Fibroblast of mammary gland (primary cell): ENCODE measurements at places on chromosomes 5 and 9.

DNA sequence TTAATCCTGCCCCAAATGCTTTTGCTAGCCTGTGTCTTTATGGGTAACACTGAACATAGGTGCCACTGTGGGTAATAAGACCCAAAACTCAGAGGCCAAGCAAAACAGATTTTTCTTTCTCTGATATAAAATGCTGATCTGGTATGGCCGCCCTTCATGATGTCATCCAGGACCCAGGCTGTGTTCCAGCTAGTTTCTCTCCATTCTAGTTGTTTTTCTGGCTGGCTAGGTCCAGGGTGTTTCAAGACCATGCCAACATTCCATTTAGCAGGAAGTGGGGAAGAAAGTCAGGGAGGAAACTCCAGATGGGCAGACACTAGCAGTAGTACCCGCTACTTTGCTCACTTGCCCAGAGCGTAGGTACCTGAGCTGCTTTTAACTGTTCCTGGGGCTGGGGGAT is 183.9 kb upstream of the OTULINL start:
- DNase-seq = peak; percentile 86

DNA sequence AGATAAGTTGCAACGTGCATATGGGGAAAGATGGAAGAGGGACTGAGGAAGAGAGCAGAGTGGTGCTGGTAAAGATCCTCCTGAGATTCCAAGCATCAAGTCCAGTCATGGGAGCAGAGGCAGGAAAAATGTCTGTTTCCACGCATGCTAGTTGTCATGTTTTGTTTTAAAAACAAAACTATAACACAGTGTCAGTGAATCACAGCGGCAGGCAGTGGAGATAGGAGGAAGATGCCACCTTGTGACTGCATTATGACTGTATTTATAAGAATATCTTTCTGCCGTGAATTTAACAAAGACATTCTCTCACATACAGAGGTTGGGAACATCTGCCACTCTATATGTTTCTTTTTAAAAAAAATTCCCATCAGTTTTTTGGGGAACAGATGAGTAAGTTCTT is 3.7 kb upstream of the SVEP1 start:
- peak; percentile 72 for DNase-seq

DNA sequence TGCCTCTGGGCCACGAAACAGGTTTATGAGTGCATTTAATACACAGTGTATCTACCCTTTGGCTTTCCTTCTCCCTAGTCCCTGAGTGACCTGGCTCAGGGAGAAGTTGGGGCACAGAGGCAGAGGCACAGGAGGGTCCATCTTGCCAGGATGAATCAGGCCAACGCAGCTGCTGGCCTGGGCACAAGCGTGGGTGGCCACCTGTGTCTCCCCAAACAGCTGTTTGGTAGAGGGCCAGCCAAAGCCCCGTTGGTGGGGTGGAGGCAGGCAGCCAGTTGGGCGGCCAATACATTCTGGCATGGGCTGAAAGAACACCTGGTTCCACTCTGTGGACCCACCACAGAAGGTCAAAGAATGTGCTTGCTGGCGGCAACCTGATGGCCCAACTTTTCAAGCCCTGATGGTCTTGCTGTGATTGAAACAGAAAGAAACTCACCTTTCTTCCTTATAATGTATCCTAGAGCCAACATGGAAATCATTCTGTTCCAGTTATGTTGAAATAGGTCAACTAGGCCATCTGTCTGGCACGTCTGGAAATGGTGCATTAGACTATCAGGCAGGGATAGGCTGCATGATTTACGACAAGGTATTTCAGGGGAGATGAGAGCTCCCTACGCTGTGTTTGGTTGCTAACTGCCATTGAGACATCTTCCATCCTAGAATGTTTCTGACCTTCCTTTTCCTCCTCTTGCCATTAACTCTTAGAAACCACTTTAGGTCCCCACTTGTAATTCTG is 337.4 kb downstream of the ADAMTS6 start:
- no peak for DNase-seq

DNA sequence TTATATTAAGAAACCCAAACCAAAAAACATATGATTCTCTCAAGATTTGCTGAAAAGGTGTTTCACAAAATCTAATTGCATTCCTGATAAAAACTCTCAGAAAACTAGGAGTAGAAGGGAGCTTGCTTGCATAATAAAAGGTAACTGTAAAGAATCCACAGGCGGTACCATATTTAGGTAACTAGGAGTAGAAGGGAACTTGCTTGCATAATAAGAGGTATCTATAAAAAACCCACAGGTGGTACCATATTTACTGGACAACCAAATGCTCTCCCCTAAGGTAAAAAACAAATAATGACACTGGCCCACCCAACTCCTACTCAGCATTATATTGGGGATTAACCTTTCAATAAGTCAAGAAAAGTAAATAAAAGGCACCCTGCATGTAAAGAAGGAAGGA is 57.5 kb upstream of the FCN1 start:
- no peak for DNase-seq

GRCh38 chr5:179188636-179189035 is 128.5 kb downstream of the ZNF354C start:
- no peak for DNase-seq

DNA sequence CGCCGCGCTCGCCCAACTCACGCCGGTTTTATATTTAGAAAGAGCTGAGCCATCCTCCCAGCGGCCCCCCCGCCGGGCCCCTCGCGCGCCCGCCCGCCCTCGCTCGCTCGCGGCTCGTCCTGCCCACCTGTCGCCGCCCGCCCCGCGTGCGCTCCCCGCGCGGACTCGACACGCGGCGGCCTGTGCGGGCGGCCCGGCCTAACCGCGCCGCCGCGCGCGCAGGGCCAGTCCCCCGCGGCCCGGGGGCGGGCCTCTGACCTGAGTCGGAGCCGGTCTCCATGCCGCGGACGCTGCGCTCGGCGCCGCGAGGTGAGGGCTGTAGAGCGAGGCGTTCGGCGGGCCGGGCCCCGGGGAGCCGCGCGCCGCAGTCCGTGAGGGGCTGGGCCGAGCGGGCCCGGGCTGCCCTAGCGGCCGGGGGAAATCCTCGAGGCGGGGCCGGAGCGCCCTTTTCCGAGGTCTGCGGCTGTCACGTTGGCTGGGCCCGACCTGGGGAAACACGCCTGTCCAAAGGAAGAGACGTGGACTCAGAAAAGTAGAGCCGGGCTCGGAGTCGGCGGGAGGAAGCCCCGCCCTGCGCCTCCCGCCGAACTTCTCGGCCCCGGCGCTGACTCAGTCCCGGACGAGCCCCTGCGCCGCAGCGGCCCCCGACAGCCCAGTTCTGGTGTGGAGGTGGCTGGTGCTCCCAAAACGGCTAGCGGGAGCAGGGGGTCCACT is at the start of gene ECPAS:
TSS of gene ECPAS (minus strand) at position 526 of the 714 bp plus-strand sequence. CDS start 11,465 bp downstream, outside the sequence.
- peak; percentile 76 for DNase-seq

GRCh38 chr9:135499326-135500070 is 984 bp upstream of the MRPS2 start:
- peak; percentile 82 for DNase-seq

DNA sequence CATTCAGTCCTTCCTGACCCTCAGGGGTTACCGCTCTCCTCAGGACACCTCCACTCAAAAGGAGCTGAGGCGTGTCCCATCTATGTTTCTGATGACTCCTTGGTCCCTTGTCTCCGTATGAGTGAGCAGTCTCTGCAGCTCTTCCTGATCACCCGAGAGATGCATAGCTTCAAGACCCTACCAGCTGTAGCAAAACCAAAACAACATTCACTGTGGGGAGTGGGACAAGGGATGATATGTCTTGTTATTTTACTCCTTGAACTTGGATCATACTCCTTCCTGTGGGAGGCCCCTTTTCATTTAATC is 14.4 kb downstream of the GLDC start:
- DNase-seq = no peak

GRCh38 chr5:159890141-159890540 is 26.1 kb upstream of the ADRA1B start:
- no peak for DNase-seq

GRCh38 chr9:131419026-131419614 is 25.2 kb downstream of the PRRC2B start:
- DNase-seq = no peak

DNA sequence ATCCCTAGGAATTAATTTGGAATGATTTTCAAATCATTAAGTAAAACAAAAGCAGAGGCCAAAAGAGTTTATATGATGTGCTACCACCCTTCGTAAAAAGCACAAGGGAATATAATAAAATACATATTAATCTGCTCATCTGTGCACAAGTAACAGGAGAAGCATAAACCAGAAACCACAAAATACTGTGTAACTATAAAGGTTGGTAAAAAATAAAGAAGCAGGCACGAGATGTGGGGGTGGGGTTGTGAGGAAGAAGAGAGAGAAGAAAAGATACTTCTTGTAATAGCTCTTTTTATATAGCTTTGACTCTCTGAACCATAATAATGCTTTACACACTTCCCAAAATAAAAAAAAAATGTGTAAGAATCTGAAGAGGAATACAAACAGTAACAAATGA is 214.9 kb upstream of the EFNA5 start:
- DNase-seq = no peak

- DNase-seq = peak; percentile 80
These were observed 30.9 kb downstream of the S1PR3 start for GRCh38 chr9:89022001-89022759.

GRCh38 chr9:133269537-133270362 is 5.3 kb downstream of the ABO start:
- no peak for DNase-seq

DNA sequence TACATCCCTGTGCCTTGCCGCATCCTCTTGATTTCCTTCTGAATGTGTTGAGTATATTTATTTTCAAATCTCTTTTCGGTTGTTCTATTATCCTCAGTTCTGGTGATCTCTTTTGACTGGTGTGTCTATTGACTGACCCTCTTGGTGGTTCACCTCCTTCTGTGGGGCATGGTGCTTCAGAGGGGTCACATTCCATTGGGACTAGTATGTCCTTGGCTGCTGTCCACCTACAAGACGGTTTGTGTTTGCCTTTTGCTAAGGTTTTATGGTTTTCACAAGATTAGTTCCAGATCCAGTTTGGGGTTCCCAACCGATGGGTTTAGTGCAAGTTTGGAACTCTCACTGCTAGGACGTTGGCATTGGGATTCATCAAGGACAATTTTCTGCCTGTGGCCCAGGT is 66.6 kb downstream of the PHF2 start:
- DNase-seq = peak; percentile 81

GRCh38 chr5:142971303-142972013 is 201.3 kb downstream of the ARHGAP26 start:
- DNase-seq = no peak

DNA sequence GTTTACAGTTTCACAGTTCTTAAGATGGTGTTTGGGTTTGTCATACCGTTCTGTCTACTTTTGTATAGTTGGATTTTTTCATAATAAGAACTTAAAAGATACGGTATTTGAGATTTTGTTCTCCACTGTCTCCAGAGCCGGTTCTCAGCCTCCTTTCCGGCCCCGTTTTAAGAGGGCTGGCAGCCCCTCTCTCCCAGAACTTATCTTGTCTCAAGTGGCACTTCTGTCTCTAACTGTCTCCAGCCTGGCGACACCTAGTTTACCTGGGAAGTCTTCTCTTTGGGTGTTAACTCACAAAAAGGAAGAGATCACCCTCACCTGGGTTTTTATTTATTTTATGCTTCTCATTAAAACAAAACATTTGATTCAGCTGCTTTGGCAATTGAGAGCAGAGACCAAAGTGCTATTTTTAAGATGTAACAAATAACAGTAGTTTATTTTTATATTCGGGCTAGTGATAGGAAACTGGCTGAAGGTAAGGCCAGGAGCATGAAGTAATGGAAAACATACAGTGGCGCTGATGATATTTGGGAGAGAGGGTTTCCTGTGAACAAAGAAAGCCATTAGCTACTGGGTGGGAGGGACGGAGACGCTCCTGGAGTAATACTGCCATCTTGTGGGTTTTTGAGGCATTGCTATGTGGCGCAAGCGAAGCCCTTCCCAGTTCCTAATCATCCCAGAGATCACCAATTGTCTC is 48.3 kb downstream of the ACER2 start:
- DNase-seq = peak; percentile 76

DNA sequence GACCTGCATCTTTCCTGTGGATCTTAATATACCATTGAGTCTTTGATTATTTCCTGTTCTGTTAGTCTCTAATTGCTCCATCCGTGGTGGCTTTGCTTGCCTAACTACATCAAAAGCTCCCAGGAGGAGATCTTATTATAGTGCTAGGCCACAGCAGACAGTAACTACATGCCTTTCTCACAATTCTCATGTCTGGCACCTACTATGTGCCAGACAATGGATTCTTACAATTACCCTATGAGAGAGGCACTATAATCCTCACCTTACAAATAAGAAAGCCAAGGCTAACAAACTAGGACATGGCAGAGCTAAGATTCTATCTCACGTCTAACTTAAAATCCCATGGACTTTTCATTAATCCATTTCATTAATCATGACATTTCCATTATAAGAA is 70.3 kb upstream of the TARS1 start:
- no peak for DNase-seq

DNA sequence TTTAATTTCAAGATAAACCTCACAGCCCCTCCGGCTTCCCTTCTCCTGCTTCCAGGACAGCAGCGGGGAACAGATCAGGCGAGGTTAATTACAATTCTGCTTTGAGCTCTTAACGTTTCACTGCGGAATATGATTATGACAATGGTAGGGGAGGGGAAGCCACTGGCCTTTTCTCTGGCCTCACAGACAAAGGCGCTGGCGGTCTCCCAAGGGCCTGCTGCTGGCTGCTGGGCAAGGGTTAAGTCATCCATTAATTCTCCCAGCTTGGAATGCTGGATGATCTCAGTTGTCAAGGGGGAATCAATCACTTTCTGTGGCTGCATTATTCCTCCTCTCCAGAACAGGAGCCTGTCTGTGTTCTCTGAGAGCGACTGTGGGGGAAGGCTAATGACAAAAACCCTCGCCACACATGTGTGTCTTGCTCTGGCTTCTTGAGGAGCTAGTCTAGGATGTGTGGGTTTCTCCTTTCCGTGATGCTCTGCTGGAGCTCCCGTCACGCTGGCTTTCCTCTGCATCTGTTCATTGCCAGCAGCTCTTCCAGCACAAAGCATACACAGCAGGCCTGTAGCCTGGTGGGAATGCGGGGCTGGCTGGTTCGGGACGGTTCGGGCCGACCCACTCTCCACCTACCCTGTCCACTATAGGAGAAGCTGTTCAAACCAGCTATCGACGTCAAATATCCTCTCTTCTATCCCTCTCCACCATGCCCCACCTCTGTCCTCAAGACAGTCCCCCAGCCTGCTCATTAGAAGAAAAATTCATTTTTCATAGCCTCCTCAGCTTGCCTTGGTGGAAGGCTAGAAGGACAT is 82.8 kb downstream of the DCP2 start:
- peak; percentile 90 for DNase-seq
